ENCODE measurements at places on chromosomes 6 and 20. TPM values are rescaled to one million over a fixed set of nuclear protein-coding genes. Genes with fewer than 3 reads are reported as not detected.

Gene TAF8
- 36.7 TPM for total RNA-seq

Gene RNF182
- total RNA-seq, result not detected

Gene BHLHE23
- not detected for total RNA-seq

Gene MCCD1
- not detected for total RNA-seq

Gene NMBR
- not detected for total RNA-seq

Gene NKX2-2
- not detected for total RNA-seq

Gene FLRT3
- not detected for total RNA-seq

Gene C6orf58
- 0.16 TPM for total RNA-seq

Gene BNIP5
- not detected for total RNA-seq
